Effector CD8-positive, alpha-beta T cell (primary cell): ENCODE measurements at places on chromosomes 6 and 20.
A peak's percentile ranks its signal among the peaks of the same experiment; 100 is the strongest.

DNA sequence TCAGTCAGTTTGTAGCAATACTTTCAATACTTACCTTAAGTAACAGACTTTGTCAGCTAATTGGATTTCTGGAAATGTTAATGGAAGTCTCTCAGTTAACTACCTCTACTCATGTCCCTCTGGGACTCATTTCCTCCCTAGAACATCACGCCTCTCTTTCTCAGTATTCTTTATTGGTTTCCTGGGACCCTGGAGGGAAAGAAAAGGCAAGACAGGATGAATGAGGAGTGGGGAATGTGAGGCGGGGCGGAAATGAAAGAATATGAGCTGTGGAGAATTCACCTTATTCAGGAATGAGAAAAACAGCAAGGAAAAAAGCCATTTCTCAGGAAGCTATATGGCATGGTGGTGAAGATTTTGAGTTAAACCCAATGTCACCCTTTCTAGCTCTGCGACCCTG is 62.7 kb downstream of the ANKS1A start:
- no peak for DNase-seq

DNA sequence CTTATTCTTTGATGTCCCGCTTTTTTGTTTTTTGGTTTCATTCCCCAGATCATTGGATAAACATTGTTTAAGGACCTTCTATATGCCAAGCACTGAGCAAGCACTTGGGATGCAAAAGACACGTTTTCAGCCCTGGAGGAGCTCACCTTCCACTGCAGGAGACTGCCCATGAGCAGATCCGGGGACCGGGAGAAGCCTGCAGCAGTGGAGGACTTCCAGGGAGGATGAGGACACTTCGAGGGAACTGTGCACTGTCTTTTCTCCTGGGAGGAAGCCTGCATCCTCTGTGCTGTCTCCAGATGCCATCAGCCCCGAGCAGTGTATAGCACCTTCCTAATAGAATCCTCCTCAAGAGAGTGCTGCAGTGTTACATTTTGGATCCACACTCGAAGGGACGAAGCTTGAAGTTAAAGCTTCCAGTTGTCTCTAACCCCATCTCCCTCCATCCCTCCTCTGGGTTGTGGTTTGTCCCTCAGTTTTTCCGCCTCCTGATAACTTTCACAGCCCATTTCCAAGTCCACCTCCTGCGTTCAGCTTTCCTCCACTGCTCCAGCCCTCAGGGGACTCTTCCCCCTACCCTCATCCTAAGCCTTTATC is 5.8 kb upstream of the KCNG1 start:
- DNase-seq, result no peak

GRCh38 chr6:100568255-100568654 is 103.5 kb upstream of the SIM1 start:
- DNase-seq, result no peak

DNA sequence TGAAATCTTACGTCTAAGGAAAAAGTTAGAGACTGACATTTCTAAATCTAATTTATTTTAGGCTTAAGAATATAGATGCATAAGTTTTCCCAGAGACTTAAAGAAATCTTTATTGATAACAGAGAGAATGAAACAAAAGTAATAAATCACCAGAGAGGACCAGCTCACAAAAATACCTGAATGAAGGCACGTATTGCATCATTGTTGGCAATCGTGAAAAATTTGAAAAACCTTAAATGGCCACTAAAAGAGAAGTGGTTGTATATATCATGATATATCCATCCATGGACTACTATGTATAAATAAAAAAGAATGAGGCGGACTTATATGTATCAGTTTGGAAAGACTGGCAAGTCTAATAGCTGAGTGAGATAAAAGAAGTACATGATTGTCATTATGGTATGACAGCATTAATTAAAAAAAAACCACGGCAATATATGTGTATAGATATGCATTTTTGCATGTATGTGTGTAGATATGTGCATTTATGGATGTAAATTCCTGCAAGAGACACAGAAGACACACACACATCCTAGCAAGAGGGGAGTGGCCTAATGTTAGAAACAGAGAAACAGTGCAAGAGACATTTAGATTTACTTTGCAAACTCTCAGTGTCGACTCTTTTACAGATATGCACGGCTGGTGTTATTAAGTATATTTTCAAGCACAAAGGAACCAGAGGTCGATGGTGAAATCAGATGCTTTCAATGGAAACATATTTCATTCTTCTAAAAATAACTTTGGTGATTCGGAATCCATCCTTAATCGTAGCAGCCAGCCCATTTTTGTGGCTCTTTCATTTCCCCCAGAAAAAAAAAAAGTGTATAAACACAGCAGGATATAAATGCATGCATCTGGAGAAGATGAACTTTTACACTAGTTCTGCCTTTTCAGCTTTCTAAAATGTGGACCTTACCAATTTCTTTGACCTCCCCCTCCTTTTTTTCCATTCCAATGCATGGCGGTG is 156.1 kb upstream of the SALL4 start:
- no peak for DNase-seq

GRCh38 chr6:4402477-4402976 is 267.2 kb upstream of the ECI2 start:
- DNase-seq, result no peak

DNA sequence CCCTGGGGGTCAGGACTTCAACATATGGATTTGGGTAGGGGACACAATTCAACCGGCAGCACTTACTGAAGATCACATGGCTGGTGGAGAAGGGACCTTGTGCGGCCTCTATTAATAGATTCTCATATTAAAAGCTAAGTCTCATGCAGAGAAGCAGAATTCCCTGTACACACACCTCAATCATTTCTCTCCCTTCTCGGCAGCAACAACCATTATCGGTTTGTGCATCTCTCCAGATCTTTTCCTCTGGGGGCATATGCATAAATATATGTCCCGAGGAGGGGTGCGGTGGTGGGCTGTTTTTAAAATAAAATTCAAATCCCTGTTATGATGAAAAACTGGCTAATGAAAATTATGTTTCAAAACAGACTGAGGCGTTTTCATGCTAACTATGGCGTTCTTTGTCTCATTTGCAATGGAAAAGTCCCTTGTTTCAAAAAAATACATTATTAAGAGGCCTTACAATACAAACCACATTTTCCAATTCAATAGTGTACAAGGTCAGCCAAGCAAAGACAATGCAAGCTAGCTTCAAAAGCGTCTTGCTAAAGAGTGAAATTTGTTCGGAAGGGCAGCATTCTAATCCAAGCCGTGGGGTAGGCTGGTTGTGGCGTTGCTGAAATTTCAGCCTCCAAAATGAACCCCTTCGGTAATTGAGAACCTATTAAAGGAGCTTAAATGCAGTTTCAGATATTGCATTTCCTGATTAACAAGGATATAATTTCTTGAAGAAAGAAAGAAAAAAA is 17.3 kb downstream of the APCDD1L start:
- DNase-seq, result no peak

GRCh38 chr6:43269273-43270007 is 26.2 kb downstream of the TTBK1 start:
- peak; percentile 20 for DNase-seq

DNA sequence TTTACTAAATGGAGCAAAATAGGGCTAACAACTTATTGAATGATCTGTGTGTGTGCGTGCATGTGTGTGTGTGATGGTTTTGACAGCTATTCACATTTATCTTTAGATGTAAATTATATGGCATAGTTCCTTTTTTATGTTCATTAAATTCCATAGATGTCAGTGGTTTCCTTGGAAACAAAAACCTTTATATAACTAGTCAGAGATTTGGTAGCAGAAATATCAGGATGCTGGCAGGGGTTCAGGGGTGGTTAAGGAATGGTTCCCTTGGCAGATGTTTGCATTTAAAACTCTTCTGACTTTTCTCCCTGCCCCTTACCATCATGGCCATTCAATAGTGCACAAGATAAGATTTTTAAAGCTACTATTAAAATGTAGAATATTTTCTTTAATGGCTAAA is 256.6 kb downstream of the PLCB1 start:
- DNase-seq, result no peak

DNA sequence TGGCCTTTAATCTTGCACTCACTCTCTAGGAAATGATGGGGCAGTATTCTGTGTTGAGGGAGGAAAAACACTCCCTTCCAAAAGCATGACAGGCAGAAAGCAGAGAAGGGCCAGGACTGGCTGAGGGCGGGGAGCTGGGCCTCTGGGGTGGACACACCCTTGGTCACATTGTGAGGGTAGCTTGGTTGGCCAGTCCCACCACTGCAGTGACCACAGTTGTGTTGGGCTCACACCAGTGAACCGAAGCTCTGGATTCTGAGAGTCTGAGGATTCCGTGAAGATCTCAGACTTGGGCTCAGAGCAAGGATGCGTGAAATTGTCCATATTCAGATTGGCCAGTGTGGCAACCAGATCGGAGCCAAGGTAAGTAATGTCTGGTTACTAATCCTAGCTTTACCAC is at the start of gene TUBB1:
TUBB1 (plus strand) TSS at position 213 of the 400 bp plus-strand sequence; CDS start at position 307, 94 bp downstream.
- no peak for DNase-seq
